OCI-LY7 (cell line): ENCODE measurements at places on chromosomes 6 and 20.

GRCh38 chr6:69422475-69422874 is 374.3 kb downstream of the LMBRD1 start:
- no peak for DNase-seq

DNA sequence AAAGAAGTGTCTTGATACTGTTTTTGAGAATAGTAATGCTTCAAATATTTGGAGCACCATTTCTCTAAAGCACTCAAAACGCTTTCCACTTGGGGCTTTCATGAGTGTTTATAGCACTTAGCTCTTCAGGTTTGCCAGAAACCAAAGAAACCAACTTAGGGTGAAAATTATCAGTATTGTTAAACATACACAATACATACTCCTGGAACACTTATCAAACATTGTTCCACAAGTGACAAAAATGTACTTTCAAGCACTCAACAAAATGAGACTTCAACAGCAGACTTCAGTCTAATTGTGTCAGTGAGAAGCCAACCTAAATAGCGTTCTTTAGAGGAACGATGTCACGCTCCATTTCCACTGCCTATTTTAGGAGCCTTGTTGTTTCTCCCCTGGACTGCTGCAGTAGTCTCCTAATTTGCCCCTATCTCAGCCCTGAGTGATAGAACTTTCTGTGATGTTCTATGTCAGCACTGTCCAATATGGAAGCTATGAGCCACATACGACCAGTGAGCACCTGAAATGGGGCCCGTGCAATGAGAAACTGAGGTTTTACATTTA is 461.3 kb downstream of the KIF16B start:
- DNase-seq: peak; percentile 46

DNA sequence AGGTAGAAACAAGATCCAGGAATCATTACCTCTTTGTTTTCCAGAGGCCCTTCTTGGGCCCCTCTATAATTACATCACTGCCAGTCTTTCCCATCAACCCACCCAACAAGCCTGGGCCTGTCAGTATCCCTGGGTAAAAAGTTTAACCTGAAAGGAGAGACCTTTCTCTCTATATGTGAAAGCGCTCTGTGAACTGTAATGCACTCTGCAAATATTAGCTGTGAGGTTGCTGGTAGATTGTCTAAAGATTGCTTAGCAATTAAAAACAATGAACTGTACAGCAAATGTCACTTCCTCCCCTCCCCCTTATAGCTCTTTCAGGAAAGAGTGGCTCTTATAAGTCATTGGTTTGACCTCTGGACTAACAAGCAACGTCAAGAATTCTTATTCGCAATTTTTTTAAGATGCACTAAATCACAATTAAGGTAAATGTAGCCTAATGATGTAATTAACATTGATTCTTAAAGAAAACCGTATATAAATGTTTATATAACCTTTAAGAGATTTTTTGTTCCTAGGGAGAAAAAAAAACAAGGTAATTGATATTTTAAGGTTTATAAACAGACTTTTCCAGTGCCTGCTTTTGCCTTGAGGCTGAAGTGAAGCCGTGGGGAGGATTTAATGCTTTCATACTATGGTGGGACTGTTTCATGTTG is 18.4 kb downstream of the ECT2L start:
- no peak for DNase-seq

- DNase-seq: no peak
Measured at GRCh38 chr20:63750807-63751470, 11.4 kb downstream of the SLC2A4RG start.

GRCh38 chr6:163526346-163526745 is 111.8 kb downstream of the QKI start:
- no peak for DNase-seq

DNA sequence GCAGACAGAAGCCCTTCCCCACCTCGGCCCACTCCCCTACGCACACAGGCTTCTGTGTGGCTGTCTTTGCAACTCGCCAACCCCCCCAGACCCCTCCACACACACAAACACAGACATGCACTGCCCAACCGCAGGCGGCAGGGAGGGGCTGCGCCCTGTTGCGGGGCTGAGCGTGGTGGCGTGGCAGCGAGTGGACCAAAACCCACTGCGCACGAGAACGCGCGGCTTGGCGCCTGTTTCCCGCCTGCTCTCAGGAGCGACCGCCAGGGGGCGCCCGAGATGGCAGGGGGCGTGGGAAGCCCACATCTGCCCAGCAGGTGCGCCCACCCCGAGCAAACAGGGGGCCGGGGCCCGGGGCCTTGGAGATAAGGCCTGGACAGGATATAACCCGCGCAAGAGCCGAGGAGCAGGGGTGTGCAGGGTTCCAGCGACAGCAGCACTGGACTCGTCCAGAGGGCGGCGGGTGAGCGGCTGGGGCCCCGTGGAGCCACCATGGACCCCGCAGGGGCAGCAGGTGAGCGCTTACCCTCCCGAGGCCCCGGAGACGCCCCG is at the start of gene RBPJL:
Gene RBPJL, plus strand, starts transcription at position 410 of the 552 bp plus-strand sequence. Its CDS starts 83 bp downstream, at position 493.
- DNase-seq: peak; percentile 25

DNA sequence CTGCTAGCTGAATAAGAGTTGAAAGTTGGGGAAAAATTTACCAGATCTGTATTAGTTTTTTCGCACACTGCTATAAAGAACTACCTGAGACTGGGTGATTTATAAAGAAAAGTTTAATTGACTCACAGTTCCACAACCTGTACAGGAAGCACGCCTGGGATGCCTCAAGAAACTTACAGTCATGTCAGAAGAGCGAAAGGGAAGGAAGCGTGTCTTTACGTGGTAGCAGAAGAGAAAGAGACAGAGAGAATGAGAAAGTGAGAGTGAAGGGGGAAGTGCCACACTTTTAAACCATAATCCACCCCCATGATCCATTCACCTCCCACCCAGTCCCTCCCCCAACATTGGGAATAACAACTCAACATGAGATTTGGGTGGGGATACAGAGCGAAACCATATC is 79.6 kb downstream of the KHDC1L start:
- DNase-seq: peak; percentile 3

DNA sequence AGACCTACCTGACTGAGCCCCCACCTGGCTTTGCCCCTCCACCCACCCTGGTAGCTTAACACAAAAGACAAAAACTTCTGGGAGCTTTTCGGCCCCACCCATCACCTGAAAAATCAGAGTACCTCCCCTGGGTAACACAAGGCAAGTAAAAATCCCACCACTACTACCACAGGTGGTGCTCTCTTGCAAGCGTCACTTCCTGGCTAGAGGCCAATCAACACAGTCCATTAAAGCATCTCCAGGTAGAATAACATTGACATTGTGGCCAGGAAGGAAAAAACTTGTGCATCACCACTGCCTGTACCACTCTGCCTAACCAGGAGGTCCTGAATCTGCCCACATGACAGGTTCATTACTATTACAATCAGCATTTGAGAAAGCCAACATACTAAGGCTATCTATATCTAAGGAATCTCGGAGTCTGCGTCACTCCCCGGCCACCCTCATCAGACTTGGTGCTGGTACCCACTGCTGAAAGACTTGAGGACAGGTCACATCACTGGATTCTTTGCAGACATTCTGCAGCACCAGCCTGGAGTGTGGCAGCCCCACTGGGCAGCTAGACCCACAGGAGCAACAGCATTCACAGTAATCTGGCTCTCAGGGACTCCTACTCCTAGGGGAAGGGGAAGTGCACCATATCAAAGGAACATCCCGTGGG is 125.9 kb downstream of the CDK19 start:
- no peak for DNase-seq

DNA sequence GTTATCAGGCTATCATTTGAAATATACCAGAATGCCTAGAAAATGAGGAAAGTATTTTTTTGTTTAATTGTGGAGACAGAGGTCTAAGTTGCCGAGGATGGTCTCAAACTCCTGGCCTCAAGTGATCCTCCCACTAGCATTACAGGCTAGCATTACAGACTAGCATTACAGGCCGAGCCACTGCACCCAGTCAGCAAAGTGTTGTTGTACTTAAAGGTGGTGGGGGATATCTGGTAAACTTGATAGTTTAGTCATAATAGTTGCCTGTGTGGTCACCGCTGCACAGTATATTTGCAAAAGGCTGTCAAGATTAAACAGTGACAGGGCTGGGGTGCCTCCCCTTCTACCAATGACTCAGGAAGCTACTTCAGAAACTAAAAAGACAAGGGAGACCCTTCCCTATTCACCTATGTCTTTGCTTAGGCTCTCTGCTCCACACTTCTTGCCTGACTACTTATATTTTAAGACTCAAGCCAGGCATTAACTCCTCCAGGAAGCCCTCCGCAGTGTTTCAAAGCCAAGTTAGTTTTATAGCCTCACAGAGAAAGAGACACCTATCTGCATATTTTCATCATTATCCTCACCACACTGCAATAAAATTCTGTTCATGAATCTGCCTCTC is 3.1 kb upstream of the AKIRIN2 start:
- no peak for DNase-seq

DNA sequence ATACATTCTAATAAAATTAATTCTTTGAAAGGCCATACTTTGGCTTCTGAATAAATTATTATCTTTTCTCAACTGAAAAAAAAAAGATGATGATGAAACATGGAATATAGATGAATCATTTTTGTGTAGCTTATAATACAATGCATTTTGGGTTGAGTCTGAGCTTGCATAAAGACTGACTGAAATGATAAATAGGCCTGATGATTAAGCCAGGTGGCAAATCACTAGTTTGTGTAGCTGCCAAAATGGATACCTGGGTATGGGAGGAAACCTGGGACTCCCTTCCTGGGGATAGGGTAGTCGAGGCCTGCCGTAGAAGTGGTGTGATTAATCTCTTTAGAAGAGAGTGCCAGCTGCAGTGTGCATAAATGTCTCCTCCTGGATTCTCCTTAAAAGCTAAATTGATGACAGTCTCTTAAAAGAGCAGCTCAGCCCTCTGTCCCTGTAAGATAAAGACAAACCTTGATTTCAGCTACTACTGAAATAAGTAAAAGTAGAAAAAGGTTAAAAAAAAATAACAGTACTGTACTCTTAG is 275.1 kb downstream of the GRIK2 start:
- DNase-seq: no peak

DNA sequence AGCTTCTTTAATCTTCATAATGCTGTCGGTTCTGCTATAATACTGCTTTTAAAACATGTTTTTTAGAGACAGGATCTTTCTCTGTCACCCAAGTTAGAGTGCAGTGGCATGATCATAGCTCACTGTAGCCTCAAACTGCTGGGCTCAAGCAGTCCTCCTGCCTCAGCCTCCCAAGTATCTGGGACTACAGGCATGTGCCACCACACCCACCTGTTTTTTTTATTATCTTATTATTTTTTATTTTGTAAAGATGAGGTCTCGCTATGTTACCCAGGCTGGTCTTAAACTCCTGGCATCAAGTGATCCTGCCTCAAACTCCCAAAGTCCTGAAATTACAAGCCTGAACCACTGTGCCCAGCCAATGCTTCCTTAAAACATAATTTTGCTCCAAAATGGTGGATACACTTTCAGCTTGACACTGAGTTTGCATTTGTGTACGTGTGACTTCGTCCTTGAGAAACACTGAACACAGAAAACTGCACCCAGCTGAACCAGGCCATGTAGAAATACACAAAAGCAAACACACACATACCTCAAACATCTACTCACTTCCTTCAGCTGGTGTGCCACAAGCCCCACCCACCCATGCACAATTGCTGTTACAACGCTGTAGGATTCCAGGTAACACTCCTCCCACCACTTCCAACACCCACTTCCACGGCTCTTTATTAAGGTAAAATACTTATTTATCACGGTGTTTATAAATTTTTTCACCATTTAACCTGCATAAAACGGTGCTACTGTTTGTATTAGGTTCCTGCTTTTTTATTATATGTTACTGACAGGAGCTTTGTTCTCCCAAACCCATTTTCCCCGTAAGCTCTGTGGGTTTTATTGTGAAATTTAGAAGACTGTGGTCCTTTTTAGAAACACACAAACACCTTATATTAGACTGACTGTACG is 109.1 kb downstream of the TSHZ2 start:
- DNase-seq: peak; percentile 18

- DNase-seq: no peak
Measured at GRCh38 chr6:112802144-112802543, 455.0 kb downstream of the RFPL4B start.

DNA sequence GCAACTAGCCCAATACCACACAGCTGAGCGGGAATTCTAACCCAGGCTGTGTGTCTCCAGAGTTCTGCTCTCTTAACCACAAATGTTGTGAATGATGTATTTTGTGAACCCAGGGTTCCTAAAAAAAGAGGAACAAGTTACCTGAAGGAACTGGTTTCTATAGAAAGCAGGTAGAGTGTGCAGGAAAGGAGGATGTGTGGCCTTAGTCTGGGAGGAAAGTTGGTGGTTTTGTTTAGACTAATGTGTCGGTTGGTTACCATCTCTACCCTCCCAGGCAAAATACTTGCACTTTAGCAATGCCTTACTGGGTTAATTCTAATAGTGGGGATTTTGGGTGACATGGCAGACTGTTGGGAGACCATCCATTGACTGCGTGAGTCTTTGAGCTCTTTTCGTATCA is 143.3 kb downstream of the SCP2D1 start:
- no peak for DNase-seq

- DNase-seq: no peak
Measured at GRCh38 chr6:52992980-52993920, 1.8 kb downstream of the GSTA4 start.

GRCh38 chr6:127717384-127717783 is 140.4 kb downstream of the C6orf58 start:
- no peak for DNase-seq

- peak; percentile 11 for DNase-seq
Measured at GRCh38 chr6:54244430-54244829, 63.8 kb upstream of the TINAG start.

DNA sequence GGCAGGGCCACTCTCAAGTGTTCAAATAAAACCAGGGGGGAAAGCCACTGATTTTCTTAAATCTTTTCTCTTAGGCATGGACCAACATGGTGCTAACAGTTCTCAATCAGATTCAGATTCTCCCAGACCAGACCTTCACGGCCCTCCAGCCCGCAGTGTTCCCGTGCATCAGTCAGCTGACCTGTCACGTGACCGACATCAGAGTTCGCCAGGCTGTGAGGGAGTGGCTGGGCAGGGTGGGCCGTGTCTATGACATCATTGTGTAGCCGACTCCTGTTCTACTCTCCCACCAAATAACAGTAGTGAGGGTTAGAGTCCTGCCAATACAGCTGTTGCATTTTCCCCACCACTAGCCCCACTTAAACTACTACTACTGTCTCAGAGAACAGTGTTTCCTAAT is 41.5 kb upstream of the SMIM28 start:
- DNase-seq: no peak

GRCh38 chr20:3645309-3646066 is 17.7 kb downstream of the GFRA4 start:
- DNase-seq: no peak

- DNase-seq: no peak
Measured at GRCh38 chr6:44624226-44624625, 236.7 kb downstream of the CDC5L start.

DNA sequence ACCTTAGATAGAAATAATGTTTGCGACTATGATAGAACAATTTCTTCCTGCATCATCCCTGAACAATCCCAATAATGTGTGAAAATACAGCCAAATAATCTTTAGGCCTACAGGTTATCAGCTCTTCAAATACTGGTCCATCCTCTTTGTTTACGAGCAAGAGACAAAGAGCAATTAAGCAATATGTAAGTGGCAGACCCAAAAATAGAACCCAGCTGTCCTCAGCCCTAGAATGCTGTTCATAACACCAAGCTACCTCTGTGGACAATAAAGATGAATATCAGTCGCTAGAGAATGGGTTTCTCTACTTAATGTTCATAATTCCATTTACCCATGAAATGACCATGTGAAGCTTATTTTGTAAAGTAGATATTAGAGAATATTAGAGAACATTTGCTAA is 28.4 kb upstream of the OSTM1 start:
- no peak for DNase-seq

GRCh38 chr20:8213831-8214587 is 81.9 kb downstream of the PLCB1 start:
- no peak for DNase-seq
